ENCODE measurements at places on chromosomes 7 and 10.

DNA sequence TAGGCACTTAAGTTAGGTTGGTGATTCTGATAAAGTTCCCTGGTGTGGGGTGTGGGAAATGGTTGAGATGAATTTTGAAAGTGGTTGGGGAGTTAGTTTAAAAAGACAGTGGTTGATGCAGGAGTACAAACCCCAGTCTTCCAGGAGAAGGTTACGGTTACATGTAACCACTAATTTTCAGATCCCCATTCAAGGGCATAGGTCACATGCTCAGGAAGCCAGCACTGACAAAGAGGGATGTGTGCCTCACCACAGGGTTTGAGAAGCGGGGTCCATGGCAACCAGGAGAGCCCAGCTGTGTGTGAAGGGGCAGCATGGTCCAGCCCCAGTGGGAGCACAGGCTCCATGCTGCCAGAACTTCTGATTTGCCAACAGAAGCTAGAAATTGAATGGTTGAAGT lies 144.2 kb downstream of the MDFIC start:
- no peak for DNase-seq

GRCh38 chr10:99329554-99330346 lies 594 bp downstream of the CNNM1 start:
- DNase-seq = no peak

DNA sequence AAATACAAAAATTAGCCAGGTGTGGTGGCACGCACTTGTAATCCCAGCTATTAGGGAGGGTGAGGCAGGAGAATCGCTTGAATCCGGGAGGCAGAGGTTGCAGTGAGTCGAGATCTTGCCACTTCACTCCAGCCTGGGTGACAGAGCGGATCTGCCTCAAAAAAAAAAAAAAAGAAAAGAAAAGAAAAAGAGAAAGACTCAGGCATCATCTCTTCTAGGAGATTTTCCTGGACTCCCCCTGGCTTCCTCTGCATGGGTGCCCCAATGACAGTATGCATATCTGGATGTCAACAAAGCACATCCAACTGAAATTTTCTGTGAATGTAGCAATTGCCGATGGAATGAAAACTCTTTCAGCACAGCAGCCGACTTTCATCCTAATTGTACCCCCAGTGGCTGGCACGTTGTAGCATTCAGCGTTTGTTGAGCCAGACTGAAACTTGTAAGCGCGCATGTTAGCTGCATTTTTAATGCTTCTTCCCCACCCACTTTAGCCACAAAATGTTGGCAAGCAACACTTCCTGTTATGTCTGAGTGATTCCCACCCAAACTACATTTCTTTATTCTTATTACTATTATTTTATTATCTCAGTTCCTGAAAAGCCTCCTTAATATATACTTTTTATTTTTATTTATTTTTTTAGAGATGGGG lies 70.2 kb downstream of the PRTFDC1 start:
- peak; percentile 10 for DNase-seq

DNA sequence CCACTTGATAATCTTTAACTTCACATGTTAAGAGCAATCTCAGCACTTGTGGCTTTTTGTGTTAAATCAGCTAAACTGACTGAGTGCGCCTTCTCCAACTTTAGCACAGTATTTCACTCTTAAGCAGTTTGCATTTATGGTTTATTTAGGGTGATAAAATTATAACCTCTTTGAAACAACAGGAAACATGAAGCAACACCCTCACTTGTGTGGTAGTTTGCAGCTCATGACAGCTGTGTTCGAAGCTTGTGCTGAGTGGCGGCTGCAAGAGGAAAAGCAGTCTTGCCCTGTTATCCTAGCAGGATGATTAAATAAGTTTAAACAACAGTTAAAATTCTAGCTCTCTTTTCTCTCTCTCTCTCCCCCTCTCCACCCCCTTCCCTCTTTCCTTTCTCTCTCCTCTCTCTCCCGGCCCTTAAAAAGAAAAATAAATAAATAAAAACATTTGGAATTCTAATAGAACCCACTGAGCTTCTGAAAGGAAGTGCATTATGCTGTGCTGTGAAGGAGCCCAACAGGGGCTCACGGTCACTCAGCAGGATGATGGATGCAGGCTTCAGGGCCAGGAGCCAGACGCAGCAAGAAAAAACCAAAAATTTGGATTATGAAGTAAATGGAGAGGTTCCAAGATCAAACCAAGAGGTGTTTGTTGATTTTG lies 25.2 kb downstream of the OGDH start:
- no peak for DNase-seq

GRCh38 chr7:69403169-69403568 lies 195.1 kb upstream of the AUTS2 start:
- no peak for DNase-seq

GRCh38 chr7:155731380-155731779 lies 80.9 kb downstream of the SHH start:
- no peak for DNase-seq

DNA sequence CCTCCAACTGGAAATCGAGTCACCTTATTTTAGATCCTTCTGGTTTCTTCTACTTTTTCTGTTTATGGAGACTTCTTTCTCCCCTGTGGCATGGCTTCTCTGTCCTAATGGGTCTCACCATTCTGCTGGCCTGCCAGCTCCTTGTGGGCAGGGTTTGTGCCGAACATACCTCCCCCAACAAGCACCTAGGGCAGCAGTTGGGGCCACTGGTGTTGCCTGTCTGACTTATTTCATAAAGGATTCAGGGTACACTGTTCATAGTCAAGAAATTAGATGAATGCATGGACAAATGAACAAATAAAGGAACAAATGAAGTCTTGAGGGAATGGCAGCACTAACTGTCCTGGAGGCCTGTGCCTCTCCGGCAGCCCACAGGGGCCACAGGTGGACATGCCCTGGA lies 55.6 kb upstream of the DOCK1 start:
- no peak for DNase-seq

DNA sequence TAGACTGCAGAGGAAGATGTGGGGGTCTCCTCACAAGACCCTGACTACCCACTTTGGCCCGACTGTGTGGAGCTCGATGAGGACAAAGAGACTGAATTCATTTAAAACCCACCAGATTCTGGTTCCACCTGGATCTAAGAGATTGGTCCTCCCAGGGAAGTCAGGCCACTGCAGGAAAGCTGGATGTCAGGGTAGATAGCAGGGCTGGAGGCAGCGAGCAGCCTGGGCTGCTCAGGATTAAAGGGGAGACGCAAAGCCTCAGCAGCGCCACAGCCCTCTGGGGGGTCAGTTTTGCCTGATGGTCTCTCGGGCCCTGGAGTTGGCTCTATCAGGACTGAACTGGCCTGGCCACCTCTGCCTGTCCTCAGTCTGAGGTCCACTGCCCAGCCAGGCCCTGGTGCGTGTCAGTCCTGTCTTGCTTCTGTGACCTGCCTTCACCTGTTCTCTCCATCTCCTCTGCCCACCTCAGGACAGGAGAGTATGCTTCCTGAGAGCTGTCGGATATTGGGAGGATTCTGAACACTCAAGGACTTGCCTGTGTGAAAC lies 12.2 kb upstream of the KLRG2 start:
- no peak for DNase-seq
